ENCODE measurements at places on chromosomes 1 and 21.

DNA sequence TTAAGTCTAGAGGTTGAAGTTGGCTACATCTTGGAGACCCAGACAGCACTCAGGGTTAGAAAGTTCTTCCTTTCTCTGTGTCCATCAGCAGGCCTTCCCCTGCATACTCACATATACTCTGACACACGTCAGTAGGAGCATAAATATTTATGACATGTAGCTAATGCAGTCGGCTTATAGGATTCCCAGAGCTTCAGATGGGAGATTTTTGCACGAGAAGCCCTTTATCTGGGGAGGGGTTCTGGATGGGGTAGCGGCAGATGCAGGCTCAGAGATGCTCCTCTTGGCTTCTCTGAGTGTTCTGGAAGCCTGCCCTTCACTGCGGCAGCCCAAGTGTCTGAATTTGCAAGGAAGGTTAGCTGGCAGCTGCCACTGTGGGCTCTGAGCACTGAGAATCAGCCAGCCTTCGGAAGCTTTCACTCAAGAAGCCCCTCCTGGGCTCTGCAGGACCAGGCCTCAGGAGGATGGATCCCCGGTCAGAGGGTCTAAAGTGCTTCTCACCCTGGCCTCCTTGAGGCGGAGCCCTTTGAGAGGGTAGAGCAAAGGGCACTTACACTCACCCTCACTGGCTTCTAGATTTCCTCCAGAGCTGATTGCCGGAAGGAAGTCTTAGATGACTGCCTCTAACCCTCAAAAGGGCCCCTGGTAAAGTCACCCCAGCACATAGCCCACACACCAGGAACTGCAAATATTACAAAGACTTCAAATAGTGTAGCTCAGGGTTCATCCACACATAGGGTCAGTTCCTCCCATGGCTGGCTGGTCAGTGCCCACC is 68.1 kb upstream of the NFASC start:
- H3K4me1 ChIP-seq, result no peaks in the 10 kb centered on the region
- no peaks in the 10 kb centered on the region for H3K27me3 ChIP-seq
- no peaks in the 10 kb centered on the region for H3K36me3 ChIP-seq
- peak overlapping the region; percentile 34 for H3K27ac ChIP-seq

GRCh38 chr1:47830641-47831333 is 166.4 kb downstream of the TRABD2B start:
- H3K4me1 ChIP-seq, result no peaks in the 10 kb centered on the region
- H3K27me3 ChIP-seq, result no peaks in the 10 kb centered on the region
- no peaks in the 10 kb centered on the region for H3K36me3 ChIP-seq
- no peak for DNase-seq

GRCh38 chr1:10674700-10675609 is 121.5 kb downstream of the CASZ1 start:
- H3K27me3 ChIP-seq, result no peaks in the 10 kb centered on the region
- DNase-seq, result no peak
- no peaks in the 10 kb centered on the region for H3K36me3 ChIP-seq

DNA sequence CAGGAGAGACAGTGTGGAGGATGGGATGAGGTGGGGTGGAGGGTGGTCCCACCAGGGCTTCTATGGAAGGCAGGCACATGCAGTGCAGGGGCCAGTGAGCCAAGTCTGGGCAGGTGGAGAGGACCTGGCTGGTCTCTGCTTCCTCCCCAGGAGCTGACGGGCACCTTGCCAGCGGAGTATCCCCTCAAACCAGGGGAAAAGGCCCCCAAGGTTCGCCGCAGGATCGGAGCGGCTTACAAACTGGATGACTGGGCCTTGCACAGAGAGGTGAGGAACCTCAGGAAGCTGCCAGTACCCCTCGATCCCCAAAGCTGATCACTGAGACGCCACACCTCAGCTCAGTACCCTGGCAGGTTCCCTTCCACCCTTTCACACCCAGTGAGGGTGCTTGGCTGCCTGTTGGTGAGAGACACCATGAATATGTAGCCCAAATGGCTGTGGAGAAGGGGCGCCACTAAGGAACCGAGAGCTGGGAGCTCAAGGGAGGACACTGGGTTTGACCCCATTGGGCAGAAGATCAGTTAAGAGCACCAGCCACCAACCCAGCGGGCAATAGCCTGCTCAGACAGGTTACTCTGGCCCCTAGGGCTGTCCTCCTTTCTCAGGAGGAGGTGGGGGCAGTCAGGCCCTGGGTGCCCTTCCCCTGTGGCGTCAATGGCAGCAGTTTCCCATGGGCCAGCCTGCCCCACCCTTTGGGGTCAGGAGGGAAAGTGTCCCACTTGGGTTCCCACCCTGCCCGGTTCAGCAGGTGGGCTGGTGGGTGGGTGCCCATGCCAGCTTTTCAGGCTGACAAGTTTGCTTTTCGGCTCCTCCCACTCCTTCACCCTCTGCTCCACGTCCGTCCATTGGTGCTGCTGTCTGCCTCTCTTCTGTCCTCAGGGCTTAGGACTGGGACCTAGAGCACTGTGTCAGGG is 5.5 kb downstream of the INAVA start:
- no peak overlapping the region for H3K27ac ChIP-seq
- DNase-seq, result peak; percentile 67
- no peak overlapping the region for H3K4me3 ChIP-seq
- H3K36me3 ChIP-seq, result no peaks in the 10 kb centered on the region
- H3K27me3 ChIP-seq, result no peaks in the 10 kb centered on the region
- peaks cover under 1% of the 10 kb centered on the region for H3K4me1 ChIP-seq

GRCh38 chr21:46099476-46099875 is 1.6 kb downstream of the COL6A2 start:
- no peak overlapping the region for H3K27ac ChIP-seq
- peaks cover 8% of the 10 kb centered on the region for H3K27me3 ChIP-seq
- H3K4me3 ChIP-seq, result peak overlapping the region; percentile 57

- no peak overlapping the region for H3K4me3 ChIP-seq
- no peaks in the 10 kb centered on the region for H3K4me1 ChIP-seq
- no peaks in the 10 kb centered on the region for H3K36me3 ChIP-seq
- no peak overlapping the region for H3K27ac ChIP-seq
- no peaks in the 10 kb centered on the region for H3K27me3 ChIP-seq
Observed at GRCh38 chr1:37656026-37656425, 21.3 kb upstream of the RSPO1 start.

DNA sequence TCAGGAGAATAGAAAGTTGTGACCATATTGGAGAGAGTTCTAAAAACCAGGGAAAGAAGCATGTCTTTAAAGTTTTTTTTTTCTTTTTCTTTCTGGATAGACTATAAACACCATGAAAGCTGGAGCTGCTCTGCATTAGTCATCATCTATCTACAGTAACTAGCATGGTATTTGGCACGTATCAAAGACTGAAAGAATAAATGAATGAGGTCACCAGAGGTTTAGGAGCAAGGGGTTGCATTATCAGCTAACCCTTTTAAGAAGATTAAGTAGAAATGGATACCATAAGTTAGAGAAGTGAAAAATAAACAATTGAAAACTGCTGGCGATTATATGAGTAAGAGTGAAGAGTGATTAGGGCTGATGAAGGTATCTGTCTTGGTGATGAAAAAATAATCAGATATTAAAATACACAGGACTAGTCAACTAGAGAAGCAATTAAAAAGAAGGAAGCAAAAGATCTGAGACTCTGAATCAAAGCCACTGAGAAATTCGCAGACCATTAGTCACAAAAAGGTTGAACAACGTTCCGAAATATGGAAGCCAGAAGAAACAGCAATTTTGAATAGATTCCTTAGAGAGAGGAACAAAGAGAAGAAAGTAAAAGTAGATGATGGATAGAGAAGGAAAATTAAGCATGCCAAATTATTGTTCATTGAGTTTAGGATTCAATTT is 536.4 kb downstream of the DPYD start:
- H3K27ac ChIP-seq, result no peak overlapping the region
- H3K36me3 ChIP-seq, result no peaks in the 10 kb centered on the region
- no peaks in the 10 kb centered on the region for H3K4me1 ChIP-seq
- no peak overlapping the region for H3K4me3 ChIP-seq
- no peaks in the 10 kb centered on the region for H3K27me3 ChIP-seq

DNA sequence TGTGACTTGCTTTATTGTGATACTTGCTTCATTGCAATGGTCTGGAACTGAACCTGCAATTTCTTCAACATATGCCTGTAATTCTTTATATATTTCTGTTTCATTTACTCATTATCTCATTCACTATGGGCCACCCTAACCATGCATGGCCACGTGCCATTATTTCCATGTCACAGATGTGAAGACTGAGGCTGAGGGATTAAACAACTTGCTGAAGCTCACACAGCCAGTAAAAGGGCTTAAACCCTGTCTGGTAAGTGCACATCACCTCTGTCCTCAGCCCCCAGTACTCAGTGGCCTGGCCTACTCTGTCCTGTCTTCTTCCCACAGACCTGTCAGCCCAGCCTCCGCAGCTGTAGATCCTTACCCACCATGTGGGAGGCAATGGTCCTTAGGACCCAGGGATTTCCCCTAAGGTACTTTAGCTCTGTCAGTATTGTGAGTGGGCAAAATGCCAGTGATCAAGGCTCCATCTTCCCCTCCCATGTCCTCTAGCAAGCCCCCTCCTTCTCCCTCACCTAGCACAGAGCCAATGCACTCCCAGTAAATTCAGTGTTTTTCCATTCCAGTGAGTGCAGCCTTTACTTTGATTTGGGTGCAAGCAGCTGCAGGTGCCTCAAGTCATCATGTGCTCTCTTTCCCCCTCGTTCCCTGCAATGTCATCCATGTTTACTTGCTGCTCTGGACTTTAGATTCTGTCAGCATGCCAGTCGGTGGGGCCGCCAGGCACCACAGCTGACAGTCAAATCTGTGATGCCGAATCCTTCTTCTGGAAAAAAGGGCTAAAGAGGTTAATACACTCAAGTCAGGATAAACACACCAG is 228.2 kb upstream of the PROX1 start:
- DNase-seq, result no peak
- no peak overlapping the region for H3K27ac ChIP-seq
- no peak overlapping the region for H3K4me3 ChIP-seq

GRCh38 chr1:65691972-65692371 is 100.7 kb upstream of the PDE4B start:
- H3K36me3 ChIP-seq, result no peaks in the 10 kb centered on the region
- no peaks in the 10 kb centered on the region for H3K27me3 ChIP-seq
- no peak overlapping the region for H3K4me3 ChIP-seq
- H3K27ac ChIP-seq, result peak overlapping the region; percentile 52
- peaks cover 13% of the 10 kb centered on the region for H3K4me1 ChIP-seq

GRCh38 chr1:27485363-27485762 is 4.6 kb downstream of the WASF2 start:
- no peaks in the 10 kb centered on the region for H3K36me3 ChIP-seq
- H3K27ac ChIP-seq, result no peak overlapping the region
- H3K4me3 ChIP-seq, result no peak overlapping the region
- DNase-seq, result no peak

DNA sequence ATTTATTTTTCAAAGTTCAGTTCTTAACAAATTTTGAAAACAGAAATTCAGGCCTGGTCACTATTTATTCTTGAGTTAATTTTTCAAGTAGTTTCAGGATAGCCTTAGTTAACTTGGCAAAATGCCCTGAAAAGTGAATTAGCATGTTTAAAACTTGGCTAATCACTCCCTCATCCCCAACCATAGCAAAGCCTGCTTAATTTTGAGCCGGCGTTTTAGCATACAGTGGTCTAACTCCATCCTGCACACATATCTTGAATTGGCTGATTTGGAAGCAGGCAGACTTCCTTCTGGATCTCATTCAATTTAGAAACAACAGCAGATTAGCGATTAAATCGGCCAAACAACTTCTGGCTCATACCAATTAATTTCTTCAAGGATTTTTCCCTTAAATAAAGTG is 439.2 kb downstream of the PTBP2 start:
- H3K36me3 ChIP-seq, result no peaks in the 10 kb centered on the region
- no peak overlapping the region for H3K4me3 ChIP-seq
- H3K4me1 ChIP-seq, result no peaks in the 10 kb centered on the region
- DNase-seq, result no peak

- H3K27me3 ChIP-seq, result no peaks in the 10 kb centered on the region
- DNase-seq, result no peak
- no peak overlapping the region for H3K27ac ChIP-seq
- H3K4me1 ChIP-seq, result peaks cover 14% of the 10 kb centered on the region
Observed at GRCh38 chr1:33220676-33221384, 35.5 kb upstream of the ZNF362 start.

DNA sequence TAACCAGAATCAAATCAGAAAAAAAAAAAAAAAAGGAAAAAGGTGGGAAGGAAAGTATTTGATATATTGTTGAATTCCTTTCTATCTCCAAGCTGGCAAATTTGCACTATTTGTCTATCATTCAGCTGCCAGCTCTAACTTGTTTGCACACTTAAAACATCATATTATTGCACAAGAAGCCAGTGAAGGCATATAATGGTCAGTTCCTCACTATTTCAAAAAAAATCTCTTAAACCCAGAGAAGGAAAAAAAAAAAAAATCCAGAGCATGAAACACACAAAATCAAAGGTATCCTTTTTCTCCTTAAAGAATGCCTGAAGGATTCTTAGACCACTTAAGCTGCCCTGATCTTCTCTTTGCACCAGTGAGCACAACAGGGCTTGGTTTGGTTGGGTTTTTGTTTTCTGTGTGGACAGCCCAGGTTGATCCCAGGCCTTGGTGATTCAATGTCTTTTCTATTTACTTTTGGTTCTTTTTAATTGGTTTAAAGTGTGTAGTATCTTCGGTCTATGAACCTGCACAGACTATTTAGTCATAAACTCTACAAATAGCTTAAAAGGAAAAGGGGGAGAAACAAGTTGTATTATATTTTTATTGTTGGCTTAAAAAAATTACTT is 40.2 kb downstream of the DUSP10 start:
- DNase-seq, result no peak
- no peak overlapping the region for H3K4me3 ChIP-seq
- H3K36me3 ChIP-seq, result peaks cover 53% of the 10 kb centered on the region
- no peaks in the 10 kb centered on the region for H3K4me1 ChIP-seq

GRCh38 chr1:170010443-170010842 is 64.1 kb downstream of the KIFAP3 start:
- H3K36me3 ChIP-seq, result peaks cover 3% of the 10 kb centered on the region
- DNase-seq, result no peak

DNA sequence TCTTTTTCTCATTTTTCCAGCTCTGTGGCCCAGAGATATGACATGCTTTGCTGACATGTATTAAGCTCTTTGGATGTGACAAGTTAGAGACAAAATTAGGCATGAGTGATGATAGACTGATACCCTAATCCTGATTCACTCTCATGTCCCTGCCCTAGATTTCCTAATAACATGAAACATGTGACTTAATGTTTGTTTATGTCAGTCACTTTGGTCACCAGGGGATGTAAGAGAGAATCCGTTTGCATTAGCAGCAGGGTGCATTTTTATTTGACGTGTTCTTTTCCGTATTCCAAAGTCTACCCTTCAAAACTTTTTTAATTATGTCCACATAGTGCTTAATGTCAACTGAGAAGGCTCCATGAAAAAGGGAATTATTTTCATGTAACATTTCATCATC is 192.4 kb downstream of the HMCN1 start:
- no peak for DNase-seq
- H3K4me1 ChIP-seq, result no peaks in the 10 kb centered on the region
- H3K36me3 ChIP-seq, result no peaks in the 10 kb centered on the region

DNA sequence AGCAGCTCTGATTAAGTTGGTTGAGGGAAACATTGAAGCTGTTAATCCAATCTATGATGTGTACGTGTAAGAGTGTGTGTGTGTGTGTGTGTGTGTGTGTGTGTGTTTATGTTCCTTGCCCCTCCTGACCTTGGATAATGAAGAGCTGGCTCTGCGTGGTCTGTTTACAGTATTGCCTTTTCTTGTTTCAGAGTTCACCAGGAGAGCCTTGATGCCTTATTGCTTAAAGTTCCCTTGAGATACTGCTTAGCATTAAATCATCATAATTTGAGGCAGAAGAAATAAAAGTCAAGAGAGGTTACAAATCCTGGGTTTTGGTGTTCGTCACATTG is 36.4 kb downstream of the CAPN8 start:
- no peaks in the 10 kb centered on the region for H3K36me3 ChIP-seq
- H3K27me3 ChIP-seq, result peaks cover 13% of the 10 kb centered on the region
- no peak overlapping the region for H3K27ac ChIP-seq
- DNase-seq, result no peak
- no peak overlapping the region for H3K4me3 ChIP-seq

GRCh38 chr1:32335535-32335789 is 571 bp downstream of the MARCKSL1 start:
- no peaks in the 10 kb centered on the region for H3K27me3 ChIP-seq
- peak overlapping the region; percentile 60 for H3K4me3 ChIP-seq
- no peak for DNase-seq
- peaks cover 29% of the 10 kb centered on the region for H3K36me3 ChIP-seq
